HS-27A (cell line): ENCODE measurements at places on chromosomes 11 and 22.

DNA sequence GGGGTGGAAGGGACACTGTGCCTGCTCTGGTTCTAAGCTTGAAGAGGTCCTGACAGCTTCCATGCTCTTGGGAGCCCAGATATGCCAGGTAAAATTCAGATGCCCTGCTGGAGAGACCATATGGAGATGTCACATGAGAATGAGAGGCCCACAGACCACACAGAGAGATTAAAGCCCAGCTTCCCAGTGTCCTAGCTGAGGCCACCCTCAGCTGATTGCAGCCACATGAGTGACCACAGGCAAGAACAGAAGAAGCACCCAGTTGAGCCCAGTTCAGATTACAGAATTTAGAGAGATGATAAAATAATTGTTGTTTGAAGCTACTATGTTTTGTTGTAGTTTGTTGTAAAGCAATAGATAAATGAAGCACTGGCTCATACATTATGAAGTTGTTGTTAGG, 14.4 kb upstream of the PVALB start:
- no peak for DNase-seq

- DNase-seq = no peak
These were observed 6.5 kb downstream of the UPK3A start for GRCh38 chr22:45291061-45291930.

DNA sequence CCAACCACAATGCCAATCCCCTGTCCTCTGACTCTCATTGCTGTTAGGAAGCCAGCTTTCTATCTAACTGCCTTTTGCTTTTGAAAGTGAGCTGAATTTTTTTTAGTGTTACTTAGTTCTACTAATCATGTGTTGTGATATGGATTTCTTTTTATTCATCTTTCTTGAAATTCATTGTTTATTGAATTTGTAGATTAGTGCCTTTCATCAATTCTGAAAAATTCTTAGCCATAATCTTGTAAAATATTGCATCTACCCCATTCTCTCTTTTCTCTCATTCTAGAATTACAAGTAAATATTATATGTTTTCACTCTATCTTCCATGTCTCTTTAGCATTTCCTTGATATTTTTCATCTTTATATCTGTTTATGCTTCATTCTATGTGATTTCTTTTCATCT, 47.8 kb downstream of the DDIAS start:
- no peak for DNase-seq

DNA sequence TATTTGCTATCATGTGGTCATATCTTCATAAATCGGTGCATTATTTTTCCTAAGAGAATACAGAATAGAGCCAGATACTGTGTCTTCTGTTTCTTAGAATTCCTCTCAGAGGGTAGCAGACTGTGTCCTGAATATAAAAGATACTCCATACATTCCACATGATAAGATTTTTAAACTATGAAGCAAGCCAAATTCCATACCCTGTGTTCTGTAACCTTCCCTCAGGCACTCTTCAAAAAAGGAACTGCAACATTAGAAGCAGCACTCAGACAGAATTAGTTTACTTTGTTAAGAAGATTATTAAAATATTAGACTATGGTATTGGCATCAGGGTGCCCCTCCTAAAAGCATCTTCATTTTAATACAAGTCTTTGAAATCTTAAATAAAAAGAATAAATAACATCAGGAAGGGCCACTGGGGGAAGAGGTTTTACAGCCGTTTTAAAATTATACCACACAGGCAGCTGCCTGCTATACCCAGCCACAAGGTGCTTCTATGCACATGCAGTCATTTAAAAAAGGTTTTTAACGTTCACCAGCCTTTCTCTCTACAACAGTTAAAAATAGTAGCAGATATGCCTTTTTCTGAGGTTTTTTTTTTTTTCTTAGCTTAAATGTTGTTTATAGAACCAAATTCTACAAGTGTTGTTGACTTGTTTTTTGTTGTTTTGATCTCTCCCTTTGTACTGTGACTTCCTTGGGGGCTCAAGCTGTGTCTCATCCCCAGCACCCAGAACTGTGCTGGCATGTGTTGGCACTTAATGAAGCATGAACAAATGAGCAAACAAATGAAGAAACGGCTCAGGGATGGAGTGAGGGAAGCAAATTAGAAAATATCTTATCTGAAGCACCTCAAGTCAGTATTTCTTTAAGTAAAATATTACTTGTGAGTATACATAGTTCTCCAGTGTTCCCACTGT, 54.7 kb upstream of the CCDC89 start:
- no peak for DNase-seq

- DNase-seq = no peak
These were observed 86.3 kb downstream of the CCDC83 start for GRCh38 chr11:85941380-85941973.

GRCh38 chr11:68106165-68106940, 14.8 kb downstream of the CHKA start:
- no peak for DNase-seq

DNA sequence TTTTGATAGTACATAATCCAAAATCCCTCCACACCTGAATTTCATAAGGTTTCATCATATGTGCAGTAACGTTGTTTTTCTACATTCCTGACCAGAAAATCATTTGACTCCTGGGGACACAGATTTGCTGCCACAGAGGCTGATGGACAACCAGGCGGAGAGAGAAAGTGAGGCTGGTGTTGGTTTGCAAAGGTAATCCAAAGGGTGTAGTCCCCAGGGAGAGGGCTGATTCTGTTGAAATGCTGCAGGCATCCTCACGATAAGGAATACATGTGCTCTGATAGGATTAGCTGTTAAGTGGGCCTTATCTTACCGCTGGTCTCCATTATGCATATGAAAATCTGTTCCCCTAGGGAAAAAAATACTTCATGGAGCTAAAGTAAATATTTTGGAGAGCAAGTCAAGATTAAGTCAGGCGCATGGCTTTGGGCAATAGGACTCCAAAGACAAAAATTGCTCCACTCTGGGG, 8.1 kb downstream of the APOL6 start:
- no peak for DNase-seq

GRCh38 chr22:25027959-25028840, 75.7 kb downstream of the KIAA1671 start:
- DNase-seq = no peak
